ENCODE measurements at places on chromosomes 12 and 14.

- DNase-seq, result no peak
Observed at GRCh38 chr14:88233915-88234314, 89.2 kb downstream of the KCNK10 start.

DNA sequence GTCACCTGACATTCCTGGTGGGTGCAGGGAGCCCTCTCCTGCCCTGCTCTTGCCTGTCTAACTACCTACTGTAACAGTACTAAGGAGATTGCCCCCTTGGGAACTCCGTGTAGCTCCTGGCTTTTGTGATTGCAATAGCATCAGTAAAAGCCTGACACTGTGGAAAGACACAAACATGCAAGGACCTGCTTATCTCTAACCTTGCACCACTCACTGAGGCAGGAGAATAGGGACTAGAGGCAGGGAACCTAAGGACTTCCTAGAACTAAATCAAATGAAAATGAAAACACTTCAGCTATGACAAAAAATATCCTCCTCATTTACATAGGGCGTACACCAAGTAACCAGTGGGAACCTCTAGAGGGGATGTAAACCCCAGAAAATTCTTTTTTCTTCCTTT is 28.5 kb downstream of the TUBA1A start:
- DNase-seq, result no peak

DNA sequence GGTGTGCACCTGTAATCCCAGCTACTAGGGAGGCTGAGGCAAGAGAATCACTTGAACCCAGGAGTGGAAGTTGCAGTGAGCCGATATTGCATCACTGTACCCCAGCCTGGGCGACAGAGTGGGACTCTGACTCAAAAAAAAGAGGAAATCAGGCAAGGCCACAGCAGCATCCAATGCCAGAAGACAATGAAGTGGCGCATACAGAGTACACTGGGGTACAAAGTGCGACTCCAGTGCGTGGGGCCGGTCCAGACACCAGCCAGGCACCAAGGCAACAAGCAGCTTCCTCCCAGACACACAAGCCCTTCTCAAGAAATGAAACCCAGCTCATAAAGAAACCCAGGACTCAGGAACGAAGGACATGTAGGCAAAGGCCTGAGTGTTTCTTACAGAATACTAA is 28.2 kb downstream of the TTC7B start:
- DNase-seq, result no peak

- peak; percentile 100 for DNase-seq
Observed at GRCh38 chr14:99821519-99822508, 28.6 kb downstream of the EML1 start.

GRCh38 chr12:88623777-88624548 is 43.7 kb upstream of the KITLG start:
- no peak for DNase-seq

DNA sequence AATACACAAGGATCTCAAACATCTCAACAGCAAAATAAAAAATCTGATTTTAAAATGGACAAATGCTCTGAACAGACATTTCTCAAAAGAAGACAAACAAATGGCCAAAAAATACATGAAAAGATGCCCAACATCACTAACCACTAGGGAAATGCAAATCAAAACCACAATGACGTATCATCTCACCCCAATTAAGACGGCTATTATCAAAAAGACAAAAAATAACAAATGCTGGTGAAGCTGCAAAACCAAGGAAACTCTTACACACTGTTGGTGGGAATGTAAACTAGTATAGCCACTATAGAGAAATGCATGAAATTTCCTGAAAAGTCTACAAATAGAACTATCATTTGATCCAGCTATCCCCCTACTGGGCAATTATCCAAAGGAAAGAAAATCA is 145.0 kb downstream of the BTG1 start:
- no peak for DNase-seq

GRCh38 chr14:65986041-65986440 is 500.1 kb upstream of the CCDC196 start:
- no peak for DNase-seq

DNA sequence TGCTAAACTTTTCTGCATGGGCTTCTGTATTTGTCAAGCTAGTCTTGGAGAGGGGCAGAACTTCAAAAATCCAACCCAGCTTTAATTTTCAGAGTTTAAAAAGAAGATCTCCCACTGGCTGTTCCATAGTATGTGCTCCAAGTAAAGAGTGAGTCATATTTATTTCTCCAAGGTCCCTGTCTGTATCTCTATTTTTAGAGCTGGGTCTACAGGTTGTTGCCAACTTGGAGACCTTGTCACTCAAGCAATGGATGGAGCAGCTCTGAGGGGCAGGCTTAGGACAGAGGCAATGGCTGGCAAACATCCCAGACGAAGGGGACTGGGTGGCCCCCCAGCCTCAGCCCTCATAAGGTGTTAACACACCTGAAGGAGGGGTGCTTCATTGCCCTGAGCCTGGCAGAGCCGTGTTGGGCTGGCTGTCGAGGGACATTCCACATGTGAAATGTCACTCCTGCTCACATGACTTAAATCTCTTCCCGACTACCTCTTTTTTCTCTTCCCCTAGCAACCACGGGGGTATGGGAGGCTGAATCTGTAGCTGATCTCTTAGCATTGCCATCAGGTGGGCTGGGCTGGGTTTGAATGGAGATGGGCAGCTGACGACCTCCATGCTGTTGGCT is 103.1 kb downstream of the SMOC1 start:
- no peak for DNase-seq

- DNase-seq, result no peak
Observed at GRCh38 chr14:51596488-51597117, 55.1 kb upstream of the FRMD6 start.

GRCh38 chr12:102765736-102766135 is 151.3 kb downstream of the PAH start:
- DNase-seq, result no peak

DNA sequence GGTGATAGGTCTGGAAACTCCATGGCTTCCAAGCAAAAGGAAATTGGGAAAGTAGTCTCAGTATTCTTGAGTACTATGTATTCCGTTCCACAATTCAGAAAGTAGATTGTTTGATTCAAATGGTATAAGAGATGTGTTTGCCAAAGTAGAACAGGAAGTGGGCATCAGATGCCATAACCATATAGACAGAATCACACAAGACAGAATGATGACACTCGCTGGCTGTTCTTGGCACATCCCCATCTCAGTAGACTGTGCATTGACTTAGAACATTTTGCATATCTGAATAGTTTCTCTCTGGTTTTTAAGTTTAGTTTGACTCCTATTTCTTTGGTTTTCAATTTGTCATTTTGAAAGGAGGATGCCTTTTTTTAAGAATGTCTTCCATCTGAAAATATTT is 221.1 kb upstream of the RGS6 start:
- no peak for DNase-seq

- no peak for DNase-seq
Observed at GRCh38 chr12:43761500-43761899, 2.7 kb downstream of the IRAK4 start.

GRCh38 chr12:53200458-53201176 is 6.4 kb downstream of the ITGB7 start:
- no peak for DNase-seq

DNA sequence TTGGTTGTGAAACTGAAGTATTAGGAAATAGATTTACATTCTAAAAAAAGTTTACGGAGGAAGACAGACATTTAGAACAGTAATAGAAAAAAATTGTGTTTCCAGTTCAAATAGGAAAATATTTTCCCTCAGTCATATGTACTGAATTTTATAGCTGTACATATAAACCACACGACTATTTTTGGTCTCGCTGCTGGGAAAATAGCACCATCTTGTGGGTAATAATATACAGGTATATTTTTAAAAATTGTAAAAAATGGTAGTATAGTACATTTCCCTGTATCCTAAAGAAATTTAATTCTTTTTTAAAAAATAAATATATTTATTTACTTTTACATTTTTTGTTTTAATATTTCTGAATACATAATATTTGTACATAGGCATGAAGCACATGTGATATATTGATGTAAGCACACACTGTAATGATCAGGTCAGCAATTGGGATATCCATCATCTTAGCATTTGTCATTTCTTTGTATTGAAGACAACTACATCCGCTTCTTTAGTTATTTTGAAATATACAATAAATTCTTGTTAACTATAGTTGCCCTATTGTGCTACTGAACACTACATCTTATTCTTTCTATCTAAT is 168.6 kb downstream of the ALX1 start:
- DNase-seq, result no peak

- DNase-seq, result no peak
Observed at GRCh38 chr12:123120452-123121166, 30.3 kb downstream of the PITPNM2 start.

DNA sequence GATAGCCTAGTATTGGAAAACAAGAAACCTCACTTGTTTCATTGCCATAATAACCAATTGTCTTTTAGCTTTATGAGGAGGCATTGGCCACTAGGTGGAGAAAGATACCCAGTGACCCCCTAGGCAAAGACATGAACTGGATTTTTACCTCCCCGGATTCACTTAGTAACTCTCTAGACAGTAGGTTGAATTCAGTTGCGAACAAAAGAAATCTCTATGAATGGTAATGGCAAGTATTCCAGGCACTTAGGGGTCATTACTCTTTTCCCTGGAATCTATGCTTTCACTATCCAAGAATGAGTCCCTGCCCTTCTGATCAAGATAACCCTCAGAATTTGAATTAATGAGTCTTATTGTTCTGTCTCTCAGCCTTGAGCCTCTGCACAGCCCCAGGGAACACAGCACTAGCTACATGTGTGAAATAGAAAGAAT is 29.5 kb upstream of the RHOJ start:
- DNase-seq, result peak; percentile 42

DNA sequence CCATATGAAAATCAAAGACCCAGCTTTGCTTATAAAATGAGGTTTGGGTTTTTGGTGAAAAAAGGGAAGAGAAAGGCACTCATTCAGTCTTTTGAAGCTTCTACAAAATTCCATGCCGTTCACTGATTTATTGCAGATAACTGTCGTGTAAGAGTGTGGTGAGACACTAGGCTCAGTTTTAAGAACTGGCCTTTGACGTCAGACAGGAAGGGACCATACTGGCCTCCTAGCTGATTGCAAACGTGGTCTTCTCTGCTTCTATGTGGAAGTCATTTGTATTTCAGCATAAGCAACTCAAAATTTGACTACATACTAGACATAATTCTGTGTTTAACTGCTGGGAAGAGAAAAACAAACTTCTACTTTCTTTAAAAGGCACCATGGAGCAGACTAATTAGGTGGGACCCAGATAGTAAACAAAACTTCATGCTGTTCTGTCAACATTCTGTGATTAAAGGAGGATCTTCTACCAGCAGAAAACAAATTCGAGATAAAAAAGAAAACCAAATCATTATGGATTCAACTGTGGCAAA is 168.7 kb downstream of the TTC7B start:
- no peak for DNase-seq

- DNase-seq, result no peak
Observed at GRCh38 chr12:123946152-123946515, 26.5 kb downstream of the CCDC92 start.

GRCh38 chr12:66409195-66409871 is 107.0 kb downstream of the HELB start:
- DNase-seq, result no peak

GRCh38 chr14:99831303-99831702 is 38.1 kb downstream of the EML1 start:
- DNase-seq, result no peak

GRCh38 chr14:68539789-68540188 is 253.1 kb downstream of the ZFP36L1 start:
- DNase-seq, result no peak

- peak; percentile 38 for DNase-seq
Observed at GRCh38 chr14:36275741-36276140, 44.7 kb downstream of the MBIP start.

GRCh38 chr12:44053549-44054127 is 217.8 kb downstream of the TMEM117 start:
- DNase-seq, result no peak

- DNase-seq, result no peak
Observed at GRCh38 chr14:33676135-33676566, 274.7 kb downstream of the EGLN3 start.

DNA sequence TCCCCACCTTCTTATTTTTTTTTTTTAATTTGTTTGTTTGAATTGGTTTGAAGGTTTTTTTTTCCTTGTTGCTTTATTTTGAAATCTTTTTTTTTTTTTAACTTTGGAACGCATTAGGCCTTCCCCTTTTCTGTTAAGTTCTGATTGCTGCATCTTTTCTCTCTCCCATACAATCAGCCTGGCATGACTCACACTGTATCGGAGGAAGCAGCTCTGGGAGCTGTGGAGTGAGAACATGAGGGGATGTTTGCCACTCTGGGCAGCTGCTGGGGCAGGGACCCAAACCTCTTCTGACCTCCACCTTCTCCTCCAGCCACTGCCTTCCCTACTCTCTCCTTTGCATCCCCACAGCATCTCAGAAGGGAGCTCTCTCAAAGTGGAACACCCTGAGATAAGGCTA is 160.3 kb upstream of the FKBP4 start:
- no peak for DNase-seq

- peak; percentile 76 for DNase-seq
Observed at GRCh38 chr12:132561427-132562156, 48.8 kb downstream of the LRCOL1 start.

DNA sequence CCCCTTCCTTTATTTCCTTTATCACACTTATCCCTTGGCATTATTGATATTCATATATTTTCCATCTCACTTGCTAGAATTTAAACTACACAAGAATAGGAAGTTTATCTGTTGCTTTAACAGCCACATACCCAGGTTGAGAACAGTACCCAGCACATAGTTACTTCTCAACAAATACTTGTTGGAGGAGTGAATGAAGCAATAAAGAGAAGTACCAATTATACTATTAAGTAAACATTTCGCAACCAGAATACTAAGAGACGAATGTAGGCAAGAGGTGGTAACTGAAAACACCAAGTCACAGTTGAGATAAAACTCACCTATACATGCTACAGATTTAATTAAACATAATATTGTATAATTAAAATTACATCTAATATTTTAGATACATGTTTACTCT is 110.9 kb downstream of the FSCB start:
- no peak for DNase-seq

DNA sequence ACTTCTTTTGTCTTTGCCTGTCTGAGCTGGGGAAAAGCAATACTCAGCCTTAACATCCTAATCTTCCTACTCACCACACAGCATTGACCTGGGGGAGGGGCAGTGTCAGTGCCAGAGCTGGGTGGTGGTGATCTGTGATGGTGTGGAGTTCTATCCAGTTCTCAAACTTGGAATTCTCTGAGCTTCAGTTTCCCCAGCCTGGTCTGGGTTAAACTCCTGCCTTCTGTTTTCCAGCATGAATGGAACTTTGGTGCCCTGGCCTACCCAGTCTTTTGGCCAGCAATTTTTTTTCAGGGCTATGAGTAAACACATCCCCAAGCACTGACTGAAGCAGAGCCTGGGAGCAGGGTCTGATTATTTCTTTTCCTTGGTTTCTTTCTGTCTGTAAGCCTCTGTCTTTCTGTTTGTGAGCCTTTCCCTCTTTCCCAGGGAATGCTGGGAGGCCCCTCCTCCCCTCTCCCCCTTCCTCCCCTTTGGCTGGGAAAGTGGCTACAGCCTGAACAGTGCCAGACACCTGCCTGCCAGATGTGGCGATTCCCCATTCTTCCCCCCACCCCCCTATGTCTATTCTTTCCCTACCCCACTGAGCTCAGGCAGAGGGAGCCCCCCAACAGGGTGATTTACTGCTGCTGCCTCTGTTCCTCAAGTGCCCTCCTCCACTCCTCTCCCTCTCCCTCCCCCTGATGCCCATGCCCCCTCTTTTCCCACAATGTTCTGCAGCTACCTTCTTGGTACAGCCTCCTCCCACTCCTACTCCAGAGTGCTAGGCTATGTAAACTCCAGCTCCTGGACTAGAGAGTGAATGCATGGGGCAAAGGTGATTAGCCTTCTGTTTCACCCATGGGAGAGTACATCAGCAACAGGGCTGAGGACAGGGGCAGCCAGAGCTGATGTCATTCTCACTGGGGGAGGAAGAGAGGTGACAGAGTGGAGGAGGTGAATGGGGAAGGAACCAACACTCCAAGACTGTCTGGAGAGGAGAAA is 11.1 kb downstream of the GPR84 start:
- DNase-seq, result peak; percentile 15
